ENCODE measurements at places on chromosomes 11 and 22.
A peak's percentile ranks its signal among the peaks of the same experiment; 100 is the strongest.

DNA sequence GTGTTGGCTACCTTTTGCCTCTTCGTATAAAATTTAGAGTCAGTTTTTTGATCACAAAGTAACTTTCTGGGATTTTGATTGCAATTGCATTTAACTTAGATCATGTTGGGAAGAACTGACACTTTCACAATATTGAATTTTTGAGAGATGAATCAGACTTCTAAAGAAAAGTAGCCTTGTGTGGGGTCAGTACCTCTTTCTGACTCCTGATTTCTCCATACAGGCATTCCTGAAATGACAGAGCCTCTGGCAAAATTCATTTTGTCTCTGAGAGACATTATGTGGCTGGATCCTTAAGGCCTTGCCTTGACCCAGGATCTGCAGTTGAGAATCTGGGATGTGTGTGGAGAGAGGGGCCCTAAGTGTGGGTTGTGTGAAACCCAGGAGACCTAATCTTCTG, 37.8 kb downstream of the PPFIBP2 start:
- no peak for DNase-seq

DNA sequence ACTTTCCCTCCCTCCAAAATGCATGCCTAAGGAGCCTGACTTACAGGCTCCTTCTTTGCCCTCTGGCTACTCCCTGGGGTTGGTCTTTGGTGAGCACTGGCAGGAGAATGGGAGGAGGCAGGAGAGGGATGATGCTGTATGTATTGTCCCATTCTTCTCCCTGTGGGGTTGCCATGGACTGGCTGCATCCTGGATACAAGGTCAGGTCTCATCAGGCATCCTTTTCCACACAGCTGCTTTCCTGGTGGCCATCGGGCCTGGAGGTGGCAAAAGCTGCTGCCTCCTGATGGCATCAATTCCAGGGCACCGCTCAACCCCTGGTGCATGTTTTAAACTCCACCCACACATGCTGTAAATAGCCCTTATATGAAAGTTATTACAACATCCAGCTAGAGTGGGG, 257.2 kb downstream of the ETS1 start:
- no peak for DNase-seq

GRCh38 chr22:30717952-30718351, 23.3 kb downstream of the OSBP2 start:
- DNase-seq, result no peak

DNA sequence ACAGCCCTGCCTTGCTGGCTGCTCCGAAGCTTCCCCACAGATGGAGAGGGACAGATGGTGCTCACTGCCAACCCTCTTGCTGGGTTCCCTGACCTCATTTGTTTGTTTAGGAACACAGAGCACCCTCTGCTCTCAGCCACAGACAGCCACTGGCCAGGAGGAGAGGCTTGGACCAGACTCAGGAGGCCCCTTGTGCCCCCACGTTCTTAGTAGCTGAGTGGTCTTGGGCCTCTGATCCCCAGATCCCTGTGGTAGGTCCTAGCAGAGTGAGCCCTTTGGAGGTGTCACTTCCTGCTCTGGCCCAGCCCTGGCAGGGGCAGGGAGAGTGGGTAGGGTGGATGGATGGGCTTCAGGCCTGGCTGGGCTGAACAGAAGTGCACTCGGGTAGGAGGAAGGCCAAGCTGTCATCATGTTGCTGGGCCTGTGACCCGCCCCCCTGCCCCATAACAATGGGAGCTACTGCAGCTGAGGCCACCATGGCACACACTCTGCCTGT, 84.0 kb downstream of the DHCR7 start:
- DNase-seq, result no peak

GRCh38 chr11:10605941-10606381, 37.5 kb upstream of the LYVE1 start:
- peak; percentile 45 for DNase-seq

DNA sequence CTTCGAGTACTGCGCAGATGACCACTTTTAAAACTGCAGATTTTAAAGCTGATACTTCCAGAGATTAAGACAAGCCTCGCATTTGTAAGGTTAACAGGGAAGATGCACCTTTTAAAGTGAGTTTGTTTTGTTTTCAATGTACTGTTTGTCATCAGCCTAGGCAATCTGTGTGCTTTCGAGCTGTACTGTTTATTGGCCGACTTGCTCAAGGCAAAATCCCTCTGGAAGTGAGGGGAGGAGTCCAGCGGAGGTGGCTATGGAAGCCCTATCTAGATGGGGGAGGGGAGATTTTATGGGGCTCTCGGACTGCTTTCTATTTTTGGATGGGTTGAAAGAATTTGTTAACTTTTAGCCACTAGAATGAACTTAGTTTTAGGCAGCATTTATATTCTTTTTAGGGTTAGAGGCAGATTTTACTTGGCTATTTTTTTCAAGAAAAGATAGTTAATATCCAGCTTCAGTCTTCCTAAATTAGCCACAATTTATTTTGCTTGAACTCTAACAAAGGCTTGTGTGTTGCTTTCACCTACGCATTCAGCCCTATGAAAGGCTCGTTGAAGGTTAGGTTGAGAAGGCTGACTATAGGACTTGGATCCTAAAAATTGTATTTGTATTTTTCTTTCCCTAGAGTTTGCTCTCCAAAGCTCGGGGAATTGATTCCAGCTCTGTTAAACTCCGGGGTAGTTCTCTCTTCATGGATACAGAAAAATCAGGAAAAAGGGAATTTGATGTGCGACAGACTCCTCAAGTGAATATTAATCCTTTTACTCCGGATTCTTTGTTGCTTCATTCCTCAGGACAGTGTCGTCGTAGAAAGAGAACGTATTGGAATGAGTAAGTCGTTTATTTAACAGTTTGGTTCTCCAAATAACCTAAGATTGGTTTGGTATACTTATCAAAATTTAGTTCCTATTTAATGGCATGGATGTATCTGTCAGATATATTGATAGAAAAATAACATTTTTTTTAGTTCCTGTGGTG, 2.1 kb downstream of the WEE1 start:
- DNase-seq, result no peak

DNA sequence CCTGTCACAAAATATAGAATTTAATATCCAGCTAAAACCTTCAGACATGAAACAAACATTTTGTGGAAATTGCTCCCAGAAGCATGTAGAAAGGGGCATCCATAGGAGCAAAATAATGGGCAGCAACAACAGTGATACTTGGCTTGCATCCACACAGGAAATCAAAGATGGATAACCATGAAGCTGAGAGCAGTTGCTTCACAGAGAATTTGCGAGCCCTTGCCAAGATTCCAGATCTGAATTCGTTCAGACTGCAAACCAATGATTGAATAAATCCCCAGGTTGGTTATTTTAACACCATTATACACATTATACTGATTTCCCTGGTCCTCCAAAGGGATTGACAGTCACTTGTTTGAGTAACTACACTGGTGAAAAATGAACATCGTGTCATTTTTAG, 15.6 kb upstream of the OR51L1 start:
- DNase-seq, result no peak

DNA sequence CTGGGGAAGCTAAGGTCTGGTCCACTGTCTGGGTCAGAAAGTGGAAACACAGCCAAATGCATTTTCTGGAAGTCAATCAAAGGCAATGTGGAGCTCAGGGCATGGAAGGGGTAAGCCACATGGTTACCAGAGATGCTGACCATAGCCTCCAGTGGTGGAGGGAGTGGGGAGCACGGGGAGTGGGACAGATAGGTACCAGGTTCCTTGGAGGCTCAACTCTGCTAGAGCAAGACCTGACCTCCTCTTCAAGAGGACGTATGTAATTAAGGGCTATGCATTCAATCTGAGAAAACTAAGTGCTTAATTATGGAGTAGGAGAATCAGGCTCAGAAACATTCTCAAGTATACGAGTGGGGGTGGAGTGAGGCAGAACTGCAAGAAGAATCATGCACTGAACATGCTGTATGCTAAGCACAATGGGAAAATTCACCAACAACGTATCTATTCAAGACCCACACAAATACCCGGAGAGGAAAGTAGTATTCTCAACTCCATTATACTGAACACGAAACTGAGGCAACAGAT, 65.2 kb upstream of the PHOX2A start:
- DNase-seq, result no peak

DNA sequence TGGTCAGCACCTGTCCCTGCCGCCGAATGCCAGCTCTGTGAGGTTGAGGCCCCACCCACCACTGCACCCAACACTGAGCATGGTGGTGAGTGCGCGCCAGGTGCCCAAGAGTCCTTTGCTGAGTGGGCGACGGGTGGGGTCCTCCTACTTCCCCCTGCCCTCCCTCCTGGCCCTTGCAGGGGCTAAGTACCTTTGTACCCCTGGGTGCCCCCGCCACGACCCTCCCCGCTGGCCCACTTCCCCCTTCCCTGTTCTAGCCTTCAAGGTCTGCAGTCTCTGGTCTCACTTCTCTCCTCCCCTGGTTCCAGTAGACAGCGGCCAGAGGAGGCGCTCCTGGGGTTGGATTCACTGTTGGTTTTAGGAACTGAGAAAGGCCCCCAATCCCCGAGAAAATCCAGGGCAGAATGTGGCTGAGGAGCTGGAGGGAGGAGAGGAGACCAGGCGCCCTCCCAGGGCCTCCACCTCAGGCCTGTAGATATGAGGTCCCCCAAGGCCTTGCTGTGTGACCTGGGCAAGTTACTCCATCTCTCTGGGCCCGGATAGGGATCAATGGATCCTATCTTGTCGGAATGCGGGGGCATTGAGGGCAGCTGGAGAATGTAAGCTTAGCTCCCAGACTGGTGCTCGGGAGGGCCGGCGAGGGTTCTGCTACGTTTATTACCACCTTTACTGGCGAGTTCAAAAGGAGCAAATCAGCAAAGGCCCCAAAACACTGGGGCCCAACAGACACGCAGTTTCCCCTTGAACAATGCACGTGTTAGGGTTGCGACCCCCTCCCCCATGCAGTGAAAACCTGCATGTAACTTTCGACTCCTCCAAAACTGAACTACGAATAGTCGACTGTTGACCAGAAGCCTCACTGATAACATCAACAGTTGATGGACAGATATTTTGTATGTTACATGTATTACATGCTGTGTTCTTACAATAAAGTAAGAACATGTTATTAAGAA, 31.9 kb upstream of the SMIM38 start:
- no peak for DNase-seq

DNA sequence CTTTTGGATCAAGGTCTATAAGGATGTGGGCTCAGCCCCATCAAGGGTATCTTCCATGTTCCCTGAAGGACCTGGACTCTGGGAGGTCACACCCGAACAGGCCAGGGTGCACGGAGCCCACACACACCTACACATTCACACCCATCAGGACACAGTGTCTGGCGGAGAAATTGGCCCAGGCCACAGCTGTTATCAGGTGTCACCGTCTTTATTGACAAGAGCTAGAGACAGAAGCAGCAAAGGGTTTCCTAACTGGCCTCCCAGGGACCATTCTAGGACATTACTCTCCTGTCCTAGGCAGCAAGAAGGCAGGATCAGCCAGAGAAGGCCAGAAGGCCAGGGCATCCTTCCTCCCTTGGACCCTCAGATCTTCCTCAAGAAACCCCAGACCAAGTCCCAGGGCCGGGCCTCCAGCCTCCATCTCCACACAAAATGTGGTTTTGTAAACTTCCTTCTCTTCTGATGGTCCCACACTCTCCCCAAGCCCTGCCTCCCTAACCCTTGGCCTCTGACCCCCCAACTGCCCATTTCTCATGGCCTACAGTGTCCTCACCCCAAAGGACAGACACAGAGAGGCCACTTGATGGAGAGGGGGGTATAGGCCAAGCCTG, 8.1 kb downstream of the SSTR3 start:
- DNase-seq, result no peak

Data from CD4-positive, alpha-beta T cell treated with Interleukin-4 for 1 hour (primary cell).